Karpas-422 (cell line): ENCODE measurements at places on chromosomes 7 and 10.

DNA sequence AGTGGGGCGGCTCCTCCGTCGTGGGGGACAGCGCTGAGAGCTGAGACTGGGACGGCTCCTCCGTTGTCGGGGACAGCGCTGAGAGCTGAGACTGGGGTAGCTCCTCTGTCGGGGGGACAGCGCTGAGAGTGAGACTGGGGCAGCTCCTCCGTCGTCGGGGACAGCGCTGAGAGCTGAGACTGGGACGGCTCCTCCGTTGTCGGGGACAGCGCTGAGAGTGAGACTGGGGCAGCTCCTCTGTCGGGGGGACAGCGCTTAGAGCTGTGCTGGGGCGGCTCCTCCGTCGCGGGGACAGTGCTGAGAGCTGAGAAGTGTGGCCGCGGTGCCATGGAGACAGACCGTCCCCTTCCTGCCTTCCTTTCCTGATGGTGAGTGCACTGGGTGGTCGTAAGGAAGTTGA is 136.4 kb downstream of the DYNC2I1 start:
- no peak for DNase-seq

GRCh38 chr7:143422033-143422432 is 13.4 kb upstream of the EPHA1 start:
- DNase-seq, result no peak

GRCh38 chr10:30825495-30825894 is 195.9 kb upstream of the LYZL2 start:
- DNase-seq, result no peak

- no peak for DNase-seq
Observed at GRCh38 chr7:151550656-151551286, 31.1 kb upstream of the RHEB start.

DNA sequence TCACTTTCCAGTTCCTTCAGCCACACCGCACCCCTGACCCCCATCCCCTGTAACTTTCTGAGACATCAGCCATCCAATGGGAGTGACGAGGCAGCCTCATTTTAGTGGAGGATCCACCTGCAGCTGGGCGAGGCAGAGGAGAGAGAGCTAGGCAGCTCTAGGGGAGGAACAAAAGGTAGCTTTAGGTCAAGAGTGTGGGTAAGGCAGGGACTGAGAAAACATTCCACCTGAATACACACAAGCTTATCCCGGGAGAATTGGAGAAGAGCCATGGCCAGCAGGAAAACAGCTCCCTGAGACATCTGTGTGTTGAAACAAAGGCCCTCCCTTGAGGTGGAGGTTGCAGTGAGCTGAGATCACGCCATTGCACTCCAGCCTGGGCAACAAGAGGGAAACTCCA is 6.7 kb upstream of the KLRG2 start:
- DNase-seq, result no peak

DNA sequence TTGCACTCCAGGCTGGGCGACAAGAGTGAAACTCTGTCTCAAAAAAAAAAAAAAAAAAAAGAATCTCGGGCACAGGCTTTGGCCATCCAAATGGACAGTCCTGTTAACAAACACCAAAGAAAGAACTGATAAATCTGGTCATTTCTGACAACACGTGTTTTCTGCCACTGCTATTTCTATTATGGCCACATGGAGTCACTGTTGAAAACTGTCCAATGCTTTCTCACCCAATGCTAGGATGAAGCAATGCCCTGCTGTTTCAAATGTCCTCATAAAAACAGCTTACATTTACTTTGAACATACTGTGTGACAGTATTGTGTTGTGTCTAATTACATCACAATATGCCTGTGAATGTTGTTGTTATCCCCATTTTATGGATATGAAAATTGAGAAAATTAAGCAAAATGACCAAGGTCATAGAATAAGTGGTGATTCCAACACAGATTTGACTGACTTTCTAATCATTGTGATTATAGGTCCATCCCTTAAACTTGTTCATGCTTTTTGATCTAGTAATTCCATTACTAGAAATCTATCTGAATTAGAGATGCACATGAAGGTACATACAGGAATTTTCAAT is 19.9 kb upstream of the MAP3K8 start:
- peak; percentile 89 for DNase-seq

- no peak for DNase-seq
Observed at GRCh38 chr10:69996611-69997010, 56.0 kb upstream of the MACROH2A2 start.

- no peak for DNase-seq
Observed at GRCh38 chr7:116706668-116707126, 34.7 kb downstream of the MET start.

GRCh38 chr10:69481305-69481704 is 30.0 kb downstream of the TSPAN15 start:
- DNase-seq, result peak; percentile 81

DNA sequence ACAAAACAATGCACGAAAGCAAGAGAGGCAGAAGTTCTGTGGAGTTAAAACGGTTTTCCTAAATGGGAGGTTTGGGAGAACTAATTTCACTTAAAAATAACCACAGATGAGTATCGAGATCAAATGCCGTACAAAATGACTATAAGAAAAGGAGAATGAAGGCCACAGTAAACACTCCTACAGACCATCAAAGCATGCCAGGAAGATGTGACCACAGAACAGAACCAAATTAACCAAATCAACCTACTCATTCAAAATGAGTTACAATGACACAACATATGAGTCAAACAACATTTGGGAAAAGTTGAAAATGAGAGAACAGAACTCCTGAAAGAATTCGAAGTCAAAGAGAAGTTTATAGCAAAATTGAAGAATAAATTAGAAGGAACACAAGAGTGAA is 24.3 kb upstream of the DOCK1 start:
- no peak for DNase-seq

- no peak for DNase-seq
Observed at GRCh38 chr7:43010061-43010460, 77.9 kb downstream of the MRPL32 start.

DNA sequence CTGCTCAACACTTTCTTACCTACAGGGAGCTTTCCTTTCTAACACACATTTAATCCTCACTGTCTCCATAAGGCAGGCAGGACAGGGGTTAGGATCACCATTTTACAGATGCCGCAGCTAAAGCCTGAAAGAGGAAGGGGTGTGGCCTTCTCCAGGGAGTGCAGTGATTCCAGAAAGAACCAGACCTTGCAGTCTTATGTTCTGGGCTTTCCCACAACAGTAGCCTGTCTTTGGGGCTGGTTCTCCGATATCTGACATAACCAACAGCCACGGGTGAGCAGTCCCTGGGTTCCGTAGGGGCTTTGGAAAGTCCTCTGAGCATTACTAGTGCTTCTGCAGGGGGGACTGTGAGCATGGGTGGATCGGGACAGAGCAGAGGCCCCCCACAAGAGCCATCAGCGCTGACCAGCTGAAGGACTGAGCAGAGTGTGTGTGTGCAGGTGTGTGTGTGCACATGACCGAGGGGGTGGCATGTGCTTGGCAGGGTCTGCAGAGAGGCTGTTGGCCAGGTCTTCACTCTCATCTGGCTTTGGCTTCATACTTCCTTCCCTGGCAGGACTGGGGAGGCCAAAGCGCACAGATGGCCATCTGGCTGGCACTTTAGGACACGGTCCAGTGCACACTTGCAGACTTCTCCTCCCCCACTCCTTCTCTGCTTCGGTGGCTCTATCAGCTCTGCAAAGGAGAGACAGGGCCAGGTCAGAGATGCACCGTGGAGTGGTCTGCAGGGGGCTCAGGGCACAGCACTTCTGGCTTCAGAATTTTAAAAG is 400.3 kb downstream of the RPS24 start:
- peak; percentile 77 for DNase-seq

DNA sequence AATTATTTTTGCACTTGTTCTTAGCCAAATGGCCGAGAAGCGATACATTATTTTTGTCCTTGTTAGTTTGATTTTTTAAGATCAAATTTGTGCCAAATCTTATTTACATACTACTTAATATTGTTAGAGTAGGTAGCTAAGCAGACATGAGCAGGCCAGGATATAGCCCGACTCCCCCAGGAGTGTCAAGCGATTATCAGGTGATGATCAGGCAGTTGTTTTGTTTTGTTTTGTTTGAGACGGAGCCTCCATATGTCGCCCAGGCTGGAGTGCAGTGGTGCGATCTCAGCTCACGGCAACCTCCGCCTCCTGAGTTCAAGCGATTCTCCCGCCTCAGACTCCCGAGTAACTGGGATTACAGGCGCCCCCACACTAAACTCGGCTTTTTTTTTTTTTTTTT is 71.1 kb downstream of the LYZL2 start:
- no peak for DNase-seq

GRCh38 chr10:98433881-98434732 is 12.6 kb downstream of the HPS1 start:
- DNase-seq, result no peak

DNA sequence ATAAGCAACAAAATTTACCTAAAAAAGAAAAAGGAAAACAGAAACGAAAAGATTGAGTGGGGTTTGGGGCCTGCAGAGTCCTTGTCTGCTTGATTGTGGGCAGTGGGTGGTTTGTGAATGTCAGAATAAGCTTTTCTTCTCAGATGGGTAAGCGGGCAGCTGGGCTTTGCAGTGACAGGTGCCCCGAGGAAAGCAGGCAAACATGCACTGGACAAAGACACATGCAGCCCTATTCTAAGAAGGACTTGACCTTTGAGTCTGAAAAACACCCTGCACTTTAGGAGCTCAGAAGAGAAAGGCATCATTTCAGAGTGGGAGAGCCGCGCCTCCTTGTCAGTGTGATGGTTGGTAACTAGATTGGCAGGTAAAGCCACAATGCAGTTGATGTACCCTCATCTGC is 562.7 kb downstream of the PTPRN2 start:
- no peak for DNase-seq

- no peak for DNase-seq
Observed at GRCh38 chr10:44263771-44264170, 121.1 kb downstream of the CXCL12 start.

- DNase-seq, result peak; percentile 74
Observed at GRCh38 chr10:88117869-88118632, 254.6 kb downstream of the PTEN start.

GRCh38 chr10:61923210-61923949 is 21.9 kb downstream of the ARID5B start:
- no peak for DNase-seq

DNA sequence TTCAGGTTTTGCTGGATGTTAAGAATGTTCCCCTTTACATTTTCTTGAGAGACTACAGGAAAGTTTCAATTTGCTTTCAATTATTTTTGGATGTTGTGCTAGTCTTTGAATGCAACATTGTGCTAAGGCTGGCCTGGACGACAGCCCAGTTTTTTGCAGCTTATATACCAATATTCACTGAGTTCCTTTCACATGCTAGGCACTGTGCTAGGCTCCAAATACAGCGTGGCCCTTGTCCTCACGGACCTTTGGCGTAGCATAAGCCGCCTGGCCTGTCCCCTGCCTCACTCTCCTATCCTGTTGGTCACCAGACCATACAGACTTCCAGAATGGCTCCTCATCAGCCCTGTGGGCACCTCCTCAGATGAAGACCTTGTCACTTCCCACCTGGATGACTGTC is 19.5 kb upstream of the HSPA12A start:
- DNase-seq, result no peak

- DNase-seq, result no peak
Observed at GRCh38 chr7:135729230-135729629, 1.2 kb upstream of the SLC13A4 start.

DNA sequence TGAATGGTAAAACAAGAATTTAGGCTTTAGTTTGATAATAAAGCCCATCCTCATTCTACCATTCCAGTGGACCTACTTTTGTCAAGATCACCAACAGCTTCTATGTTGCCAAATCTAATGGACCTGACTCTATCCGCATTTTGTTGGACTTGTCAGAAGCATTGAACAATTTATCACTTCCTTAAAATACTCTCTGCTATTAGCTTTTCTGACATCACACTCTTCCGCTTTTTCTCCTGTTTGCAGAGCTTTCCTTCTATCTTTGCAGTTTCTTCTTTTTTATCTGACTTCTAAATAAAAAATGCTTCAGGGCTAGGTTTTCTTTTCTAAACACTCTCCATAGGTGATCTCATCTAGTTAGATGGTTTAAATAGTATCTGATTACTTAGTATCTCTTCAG is 42.7 kb upstream of the SMIM30 start:
- no peak for DNase-seq

DNA sequence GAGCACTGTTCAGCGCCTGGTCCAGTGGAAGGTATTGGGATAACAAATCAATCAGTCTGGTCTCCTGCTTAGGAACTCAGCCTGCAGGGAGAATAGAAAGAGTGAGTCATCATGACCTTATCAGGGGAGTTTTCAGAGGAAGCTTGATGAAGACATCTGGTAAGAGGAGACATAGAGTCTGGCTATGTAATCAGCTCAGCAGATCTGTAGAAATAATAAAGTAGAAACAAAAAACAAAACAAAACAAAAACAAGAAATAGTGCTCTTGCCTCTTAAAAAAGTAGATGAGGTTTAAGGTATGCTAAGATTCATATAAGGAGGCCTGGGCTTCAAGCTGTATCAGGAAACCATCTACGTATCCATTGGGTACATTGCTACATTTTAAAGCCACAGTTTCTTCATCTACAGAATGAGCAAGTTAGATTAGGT is 14.4 kb downstream of the TAS2R41 start:
- DNase-seq, result no peak

DNA sequence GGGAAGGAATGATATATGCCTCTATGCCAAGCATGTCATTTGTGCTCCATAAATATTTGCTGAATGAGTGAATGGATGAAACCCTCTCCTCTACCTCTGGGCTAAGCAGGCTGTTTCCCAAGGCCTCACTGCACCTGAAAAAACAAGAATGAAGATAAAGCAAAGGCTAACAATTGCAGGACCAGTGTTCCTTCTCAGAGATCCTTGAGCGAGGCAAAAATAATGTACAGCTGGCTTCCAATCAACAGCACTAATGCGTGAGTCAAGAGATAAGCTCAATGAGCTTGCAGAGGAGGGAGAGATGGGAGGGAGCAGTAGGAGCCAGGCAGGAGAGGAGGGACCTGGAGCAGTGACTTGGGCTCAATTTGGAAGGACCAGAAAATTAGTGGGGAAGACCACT is 144.5 kb upstream of the NFE2L3 start:
- no peak for DNase-seq

- no peak for DNase-seq
Observed at GRCh38 chr7:70405241-70405640, 726.7 kb upstream of the GALNT17 start.

- DNase-seq, result no peak
Observed at GRCh38 chr10:1208366-1209311, 152.5 kb downstream of the WDR37 start.

DNA sequence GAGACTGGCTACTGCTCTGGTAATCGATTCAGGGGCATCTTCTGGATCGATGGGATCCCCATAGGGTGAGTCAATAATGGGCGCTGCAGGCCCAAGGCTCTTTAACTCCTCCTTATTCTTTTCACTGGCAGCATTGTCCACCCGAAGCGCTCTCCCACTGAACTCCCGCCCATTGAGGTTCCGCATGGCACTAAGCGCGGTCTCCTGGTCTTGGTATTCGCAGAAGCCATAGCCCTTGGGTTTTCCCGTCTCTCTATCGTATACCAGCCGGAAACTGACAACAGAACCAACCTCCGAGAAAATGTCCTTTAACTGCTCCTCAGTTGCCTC is 285 bp downstream of the CSTF2T start:
- no peak for DNase-seq

GRCh38 chr10:93299606-93300287 is 182.4 kb downstream of the MYOF start:
- no peak for DNase-seq
